ENCODE measurements at places on chromosomes 7 and 10.

DNA sequence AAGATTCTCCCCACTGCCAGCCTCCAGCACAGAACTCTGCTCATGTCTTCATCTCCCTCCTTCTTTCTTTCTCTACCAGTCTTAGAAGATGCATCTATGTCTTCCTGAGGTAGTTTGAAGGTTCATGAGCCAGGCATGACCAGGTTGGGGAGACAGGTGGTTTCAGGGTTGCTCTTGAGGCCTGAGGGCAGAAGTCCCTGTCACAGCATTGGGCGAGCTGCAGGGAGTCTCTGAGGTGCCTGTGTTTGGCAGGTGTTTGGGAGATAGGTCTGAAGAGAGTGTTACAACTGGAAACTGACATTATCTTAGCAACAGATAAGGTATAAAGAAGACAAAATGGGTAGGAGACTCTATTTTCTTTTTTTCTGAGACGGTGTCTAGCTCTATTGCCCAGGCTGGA, 18.7 kb downstream of the PRSS2 start:
- no peak for DNase-seq

DNA sequence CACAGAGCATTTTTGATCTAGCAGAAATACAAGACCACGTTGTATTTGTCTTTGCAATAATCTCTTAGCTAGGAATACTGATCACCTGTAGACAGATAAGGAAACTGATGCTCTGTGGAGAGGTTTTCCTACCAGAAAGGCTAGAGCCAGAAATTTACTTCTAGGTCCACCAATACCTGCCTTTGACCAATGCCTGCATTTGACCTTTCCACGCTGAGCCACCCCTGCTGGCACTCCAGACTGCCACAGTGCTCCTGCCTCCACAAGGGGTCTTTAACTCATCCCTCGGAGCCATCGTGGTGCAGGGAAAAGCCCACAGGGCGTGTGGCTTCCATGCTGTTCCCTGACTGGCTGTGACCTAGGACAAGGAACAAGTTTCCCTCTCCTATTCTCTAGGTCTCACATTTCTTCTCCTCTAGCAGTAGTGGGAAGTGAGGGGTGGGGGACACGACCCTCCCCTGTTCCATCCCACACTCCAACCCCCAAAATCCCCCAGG, 1.5 kb upstream of the ELN start:
- DNase-seq = no peak

DNA sequence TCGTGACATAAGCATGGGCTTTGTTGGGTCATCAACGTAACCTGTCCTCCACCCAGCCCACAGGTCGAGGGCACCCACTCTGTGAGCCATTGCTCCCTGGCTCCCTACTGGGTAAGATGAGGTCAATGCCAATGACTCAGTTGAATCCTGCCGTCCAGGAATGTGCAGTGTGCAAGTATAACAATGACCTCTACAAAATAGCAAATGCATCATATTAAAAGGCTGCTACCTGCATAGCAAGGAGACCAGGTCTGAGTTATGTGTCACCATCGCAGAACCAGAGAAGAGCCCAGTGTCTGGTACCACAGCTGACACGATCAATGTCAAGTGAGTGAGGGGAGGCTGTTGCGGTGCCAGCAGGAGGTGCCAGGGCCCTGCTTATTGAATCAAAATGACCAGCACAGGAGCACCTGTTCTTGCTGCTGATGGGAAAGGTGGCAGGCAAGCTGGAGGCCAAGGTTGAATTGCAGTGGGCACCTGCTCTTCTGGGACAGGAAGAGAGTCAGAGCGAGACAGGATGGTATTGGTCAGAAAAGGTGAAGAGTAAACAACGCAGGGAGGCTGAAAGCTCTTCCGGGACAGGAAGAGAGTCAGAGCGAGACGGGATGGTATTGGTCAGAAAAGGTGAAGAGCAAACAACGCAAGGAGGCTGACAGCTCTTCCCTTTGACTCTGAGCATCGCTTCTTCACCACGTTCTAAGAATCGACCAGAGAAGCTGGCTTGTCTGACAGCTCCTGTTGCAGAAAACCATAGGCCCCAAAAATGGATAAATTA, 108.7 kb upstream of the ADAM12 start:
- DNase-seq = no peak

- DNase-seq = no peak
Observed at GRCh38 chr7:81120803-81121202, 202.0 kb upstream of the SEMA3C start.

GRCh38 chr7:106658316-106659165, 2.4 kb downstream of the CCDC71L start:
- no peak for DNase-seq

DNA sequence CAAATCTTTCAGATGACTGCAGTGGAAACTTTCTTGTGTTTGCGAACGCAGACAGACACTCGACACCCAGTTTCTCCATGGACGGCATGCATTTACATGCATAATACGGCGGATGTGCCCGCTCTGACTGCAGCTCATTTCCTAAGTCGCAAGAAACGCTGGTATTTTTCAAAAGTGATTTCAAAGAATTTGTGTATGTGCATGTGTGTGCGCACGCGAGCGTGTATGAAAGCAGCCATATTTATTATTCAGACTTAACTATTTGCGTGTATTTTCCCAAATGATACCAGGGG, 436.5 kb upstream of the MGMT start:
- DNase-seq = no peak

- no peak for DNase-seq
Observed at GRCh38 chr10:121921238-121921931, 6.4 kb downstream of the ATE1 start.

DNA sequence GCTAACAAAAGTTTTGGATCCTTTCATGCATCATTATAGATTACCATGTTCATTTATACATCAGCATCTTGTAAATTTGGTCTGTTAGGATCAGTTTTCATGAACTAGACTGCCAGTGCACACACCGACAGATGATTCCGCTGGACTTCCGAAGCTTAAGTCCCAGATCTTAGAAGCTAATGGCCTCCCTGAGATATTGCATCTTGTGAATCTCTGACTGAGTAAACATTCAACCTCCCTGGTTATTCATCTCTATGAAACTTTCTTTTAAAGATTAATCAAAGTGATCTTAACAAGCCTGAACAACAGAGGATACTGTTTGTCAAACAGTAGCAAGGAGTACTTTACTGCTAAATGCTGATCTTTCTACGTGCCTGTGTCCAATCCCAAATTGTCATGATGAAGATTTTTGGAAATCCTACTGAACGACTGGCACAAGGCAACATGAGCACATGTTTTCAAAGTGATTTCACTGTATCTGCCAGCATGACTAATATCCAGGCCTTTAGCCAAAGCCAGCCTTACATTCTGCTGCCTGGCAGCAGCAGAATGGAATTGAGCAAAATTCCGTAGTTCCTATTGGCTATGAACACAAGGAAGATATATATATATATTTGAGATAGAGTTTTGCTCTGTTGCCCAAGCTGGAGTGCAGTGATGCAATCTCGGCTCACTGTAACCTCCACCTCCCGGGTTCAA, 91.3 kb upstream of the ANK3 start:
- DNase-seq = no peak
